ENCODE measurements at places on chromosomes 3 and 15.

- DNase-seq: no peak
Measured at GRCh38 chr15:77907824-77908751, 169.4 kb downstream of the TBC1D2B start.

GRCh38 chr3:148873977-148874376, 8.9 kb downstream of the CPA3 start:
- no peak for DNase-seq

- DNase-seq: no peak
Measured at GRCh38 chr15:25930931-25931330, 67.8 kb upstream of the ATP10A start.

DNA sequence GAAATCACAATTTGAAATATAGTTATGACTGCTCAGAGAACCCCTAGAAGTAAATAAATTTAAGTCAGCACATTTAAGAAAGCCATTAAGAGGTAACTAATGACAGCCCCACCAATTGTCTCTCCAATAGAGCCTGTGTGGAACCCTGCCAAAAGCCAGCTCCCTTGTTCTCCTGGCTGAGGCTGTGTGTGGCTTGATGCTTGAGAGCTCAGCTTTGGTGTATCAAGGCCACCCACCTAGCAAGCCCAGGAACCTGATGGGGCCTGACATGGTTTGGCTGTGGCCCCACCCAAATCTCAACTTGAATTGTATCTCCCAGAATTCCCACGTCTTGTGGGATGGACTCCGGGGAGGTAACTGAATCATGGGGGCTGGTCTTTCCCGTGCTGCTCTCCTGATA, 106.9 kb downstream of the LRRN1 start:
- no peak for DNase-seq

- no peak for DNase-seq
Measured at GRCh38 chr3:13506680-13507079, 26.6 kb downstream of the HDAC11 start.

- DNase-seq: no peak
Measured at GRCh38 chr15:91737151-91737818, 116.2 kb upstream of the SLCO3A1 start.

GRCh38 chr15:65833501-65834205, 35.6 kb upstream of the RAB11A start:
- DNase-seq: no peak

GRCh38 chr15:88181613-88182012, 74.9 kb downstream of the NTRK3 start:
- DNase-seq: no peak

- DNase-seq: no peak
Measured at GRCh38 chr15:25368850-25369249, 70.0 kb downstream of the UBE3A start.

- no peak for DNase-seq
Measured at GRCh38 chr3:130811557-130811956, 64.9 kb upstream of the PIK3R4 start.

DNA sequence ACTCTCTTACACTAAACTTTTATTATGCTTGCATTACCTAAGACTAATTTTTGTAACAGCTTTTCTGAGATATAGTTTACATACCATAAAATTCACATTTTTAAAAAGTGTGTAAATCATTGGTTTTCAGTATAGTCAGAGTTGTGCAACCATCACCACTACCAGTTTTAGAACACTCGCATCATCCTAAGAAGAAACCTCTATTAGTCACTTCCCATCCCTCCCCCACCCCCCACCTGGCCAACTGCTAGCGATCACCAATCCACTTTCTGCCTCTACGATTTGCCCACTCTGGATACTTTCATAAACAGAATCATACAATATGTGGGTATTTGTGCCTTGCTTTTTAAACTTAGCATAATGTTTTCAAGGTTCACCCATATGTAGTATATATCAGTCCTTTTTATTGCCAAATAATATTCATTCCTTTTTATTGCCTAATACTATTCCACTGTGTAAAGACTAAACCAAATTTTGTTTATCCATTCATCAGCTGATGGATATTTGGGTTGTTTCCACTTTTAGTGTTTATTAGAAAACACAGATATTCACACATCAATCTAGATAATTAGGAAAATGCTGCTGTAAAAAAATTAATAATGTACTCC, 23.0 kb downstream of the UBP1 start:
- DNase-seq: no peak

DNA sequence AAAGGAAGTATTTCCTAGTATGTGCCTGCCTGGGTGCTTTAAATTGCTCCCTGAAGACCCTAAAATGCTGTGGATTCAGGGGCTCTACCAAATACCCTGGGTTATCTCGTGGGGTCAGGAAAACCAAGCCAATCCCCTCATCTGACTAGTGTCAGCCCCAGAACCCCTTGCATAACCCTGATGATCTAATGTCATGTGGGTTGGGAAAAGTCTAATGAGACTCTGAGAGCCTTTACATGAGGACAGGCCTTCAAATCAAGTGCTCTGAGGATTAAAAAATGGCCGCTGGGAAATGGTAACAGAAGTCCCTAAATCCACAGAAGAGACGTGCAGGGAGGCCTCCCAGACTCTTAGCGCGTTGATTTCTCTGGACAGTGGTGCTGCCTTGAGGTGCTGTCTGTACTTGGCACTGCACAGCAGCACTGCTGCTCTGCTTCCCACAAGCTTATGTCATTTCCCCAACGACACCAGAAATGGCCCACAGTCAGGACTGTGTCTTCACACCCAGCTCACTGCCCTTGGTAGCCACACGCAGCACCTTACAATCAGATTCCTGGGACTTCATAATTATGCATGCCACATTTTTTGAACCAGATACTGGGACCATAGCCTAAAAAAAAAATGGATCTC, 16.6 kb downstream of the EIF4E3 start:
- DNase-seq: no peak

DNA sequence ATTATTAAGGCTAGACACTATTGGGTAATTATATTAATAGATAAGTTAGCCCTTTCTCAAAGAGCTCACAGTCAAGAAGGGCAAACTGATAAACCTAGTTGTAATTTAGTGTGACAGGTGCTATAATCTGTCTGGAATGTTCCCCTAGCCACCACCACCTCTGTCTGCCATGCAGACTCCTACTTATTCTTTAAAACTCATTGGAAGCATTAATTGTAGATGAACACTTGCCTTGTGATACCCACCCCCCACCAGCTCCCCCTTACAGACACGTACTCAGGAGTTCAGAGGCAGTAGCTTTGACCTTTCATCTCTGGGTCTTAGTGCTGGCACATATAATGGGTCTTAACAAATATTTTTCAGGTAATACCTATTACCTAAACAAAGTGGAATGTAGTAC, 195.9 kb downstream of the TP63 start:
- DNase-seq: no peak

GRCh38 chr3:25531971-25532370, 103.9 kb downstream of the RARB start:
- no peak for DNase-seq

GRCh38 chr3:126544596-126545281, 14.0 kb downstream of the C3orf22 start:
- no peak for DNase-seq

Measured in activated CD8-positive, alpha-beta memory T cell treated with anti-CD3 and anti-CD28 coated beads for 4 hours (primary cell).